ENCODE measurements at places on chromosomes 2 and 18.

- DNase-seq: no peak
Observed at GRCh38 chr2:83817511-83817910, 641.6 kb downstream of the SUCLG1 start.

DNA sequence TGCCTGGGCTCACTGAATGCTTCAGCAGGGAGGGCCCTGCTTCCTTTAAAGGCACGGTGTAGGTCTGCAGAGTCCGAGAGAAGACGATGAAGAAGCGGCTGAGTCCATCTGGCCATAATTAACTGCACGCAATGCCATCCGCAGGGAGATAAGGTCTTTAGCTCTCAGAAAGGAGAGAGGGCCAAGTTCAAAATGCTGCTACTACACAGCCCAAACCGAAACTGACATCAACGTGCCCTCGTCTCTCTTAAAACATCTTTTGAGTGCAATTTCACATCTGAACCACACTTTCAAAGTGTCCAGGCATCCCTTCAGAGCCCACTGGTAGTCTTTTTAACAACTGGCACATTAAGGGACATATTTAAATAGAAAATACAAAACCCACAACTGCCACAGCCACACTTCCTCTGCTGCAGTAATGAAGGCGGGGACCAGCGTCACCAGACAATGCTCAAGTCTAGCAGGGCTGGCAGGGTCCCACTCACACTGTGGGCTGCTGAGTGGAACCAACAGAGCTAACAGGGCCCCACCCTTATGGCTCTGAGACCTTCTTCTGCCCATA lies 35.8 kb downstream of the ST3GAL5 start:
- peak; percentile 77 for DNase-seq

DNA sequence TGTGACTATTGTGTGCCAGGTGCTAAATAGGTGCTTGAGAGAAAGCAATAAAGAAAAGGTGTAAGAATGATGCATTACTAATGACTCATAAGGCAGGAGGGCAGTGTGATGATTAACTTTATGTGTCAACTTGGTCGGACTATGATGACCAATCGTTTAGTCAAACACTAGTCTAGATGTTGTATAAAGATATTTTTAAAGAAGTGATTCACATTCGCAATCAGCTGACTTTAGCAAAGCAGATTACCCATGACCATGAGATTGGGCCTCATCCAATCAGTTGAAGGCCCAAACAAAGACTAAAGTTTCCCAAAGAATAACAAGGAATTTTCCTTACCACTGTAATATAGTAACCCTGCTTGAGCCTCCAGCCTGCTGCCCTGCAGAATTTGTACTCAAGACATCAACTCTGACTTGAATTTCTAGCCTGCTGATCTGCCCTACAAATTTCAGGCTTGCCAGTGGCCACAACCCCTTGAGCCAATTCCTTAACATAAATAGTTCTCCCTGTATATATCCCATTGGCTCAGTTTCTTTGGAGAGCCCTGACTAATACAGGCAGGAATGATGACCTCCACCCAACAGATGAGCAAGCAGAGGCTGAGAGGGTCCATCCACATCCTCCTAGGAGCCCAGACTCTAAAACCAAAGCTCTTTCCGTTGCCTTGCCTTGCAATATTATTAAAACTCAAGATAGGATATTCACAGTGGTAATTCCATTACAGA lies 132.6 kb downstream of the ACTR3 start:
- DNase-seq: no peak

DNA sequence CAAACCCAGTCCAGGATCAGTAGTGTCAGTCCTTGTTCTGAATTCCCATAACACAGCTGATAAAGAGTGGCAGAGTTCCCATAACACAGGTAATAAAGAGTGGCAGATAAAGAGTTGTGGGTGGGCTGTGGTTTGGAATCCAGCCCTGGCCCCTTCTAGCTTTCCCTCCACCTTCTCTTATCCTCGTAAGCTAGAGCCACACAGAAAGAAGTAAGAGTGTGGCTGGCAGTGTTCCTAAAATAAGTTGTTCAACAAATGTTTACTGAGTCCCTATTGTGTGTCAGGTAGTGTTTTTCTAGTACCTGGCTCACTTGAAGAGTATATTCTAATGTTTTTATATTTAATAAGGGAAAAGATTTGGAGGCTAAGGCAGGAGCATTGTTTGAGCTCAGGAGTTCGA lies 65.0 kb upstream of the BCL2L11 start:
- no peak for DNase-seq

GRCh38 chr18:59202258-59202820 lies 17.6 kb upstream of the GRP start:
- no peak for DNase-seq

- no peak for DNase-seq
Observed at GRCh38 chr2:236156095-236156859, 11.9 kb downstream of the GBX2 start.

DNA sequence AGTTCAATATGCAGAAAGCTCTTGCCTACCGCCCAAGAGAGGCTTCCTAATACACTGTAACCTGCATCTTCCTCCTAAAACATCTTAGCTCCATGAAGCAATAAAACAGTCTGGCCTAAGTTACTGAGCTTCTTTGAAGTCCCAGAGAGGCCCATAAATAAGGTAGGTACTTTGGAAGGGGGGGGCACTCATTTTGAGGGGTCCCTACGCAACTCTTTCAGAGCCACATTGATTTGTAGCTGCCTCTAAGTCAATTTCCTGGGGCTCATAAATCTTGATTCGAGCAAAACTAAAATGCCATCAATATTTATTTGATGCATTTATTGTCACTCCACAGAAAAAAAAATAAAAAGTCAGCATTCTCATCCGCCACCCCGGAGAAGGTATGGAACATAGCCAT lies 60.4 kb upstream of the SIX2 start:
- DNase-seq: no peak

DNA sequence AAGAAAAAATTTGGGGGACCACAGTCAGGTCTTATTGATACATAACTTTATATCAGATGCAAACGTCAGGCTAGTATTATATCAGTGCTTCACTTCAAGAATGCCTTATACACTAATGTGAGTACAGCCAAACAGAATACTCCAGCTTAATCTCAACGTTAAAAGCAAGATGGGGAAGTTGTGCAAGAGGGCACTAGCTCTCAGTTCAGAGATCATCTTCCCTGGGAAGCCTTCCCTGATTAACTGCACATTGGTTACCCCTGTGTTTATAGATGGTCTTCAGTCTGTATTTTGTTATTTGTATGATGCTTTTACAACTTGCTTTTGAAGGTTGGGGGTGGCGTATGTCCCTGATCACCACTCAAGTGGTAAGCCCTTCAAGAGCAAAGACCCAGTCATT lies 11.4 kb downstream of the EPAS1 start:
- DNase-seq: no peak

All from activated CD8-positive, alpha-beta memory T cell treated with anti-CD3 and anti-CD28 coated beads, Interleukin-2, amount 50 U/mL, for 48 hours (primary cell).